ENCODE measurements at places on chromosomes 2 and 18.
A peak's percentile ranks its signal among the peaks of the same experiment; 100 is the strongest.

DNA sequence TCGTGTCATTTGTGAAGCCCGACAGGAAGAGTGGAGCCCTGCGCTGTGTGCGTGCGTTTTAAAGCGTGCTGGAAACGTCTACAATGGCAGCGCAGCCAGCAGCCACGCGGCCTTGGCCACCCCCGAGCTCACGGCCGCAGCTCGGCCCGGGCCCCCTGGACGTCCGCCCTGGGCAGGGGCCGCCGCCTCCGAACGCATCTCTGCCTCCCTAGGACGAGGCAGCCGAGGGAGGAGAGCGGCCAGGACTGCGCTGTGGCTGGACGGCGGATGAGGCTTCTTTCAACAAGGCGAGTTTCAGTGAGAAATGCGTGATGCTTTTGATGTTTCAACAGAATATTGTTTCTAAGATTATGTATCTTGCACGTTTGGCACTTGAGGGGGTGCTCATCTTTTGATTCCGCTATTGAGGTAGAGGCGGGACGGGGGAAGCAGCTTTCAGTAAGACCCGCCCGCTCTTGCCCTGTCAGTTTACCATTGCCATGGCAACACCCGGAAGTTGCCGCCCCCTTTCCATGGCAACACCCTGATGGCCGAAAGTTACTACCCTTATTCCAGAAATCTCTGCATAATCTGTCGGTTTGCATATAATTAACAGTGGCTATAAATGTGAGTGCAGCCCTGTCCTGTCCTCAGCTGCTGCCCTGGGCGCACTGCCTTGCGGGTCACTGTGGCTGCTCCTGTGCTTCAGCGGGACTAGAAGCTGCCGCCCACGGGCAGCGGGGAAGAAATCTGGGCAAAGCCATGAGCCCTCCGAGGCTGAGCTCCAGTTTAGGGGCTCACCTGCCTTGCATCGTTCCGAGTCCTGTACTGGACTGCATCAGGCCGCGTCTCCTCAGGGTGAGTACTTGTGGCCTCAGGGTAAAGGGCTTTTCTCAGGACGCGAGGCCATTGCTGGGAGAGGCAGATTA lies 38.6 kb downstream of the ADNP2 start:
- DNase-seq = peak; percentile 80

DNA sequence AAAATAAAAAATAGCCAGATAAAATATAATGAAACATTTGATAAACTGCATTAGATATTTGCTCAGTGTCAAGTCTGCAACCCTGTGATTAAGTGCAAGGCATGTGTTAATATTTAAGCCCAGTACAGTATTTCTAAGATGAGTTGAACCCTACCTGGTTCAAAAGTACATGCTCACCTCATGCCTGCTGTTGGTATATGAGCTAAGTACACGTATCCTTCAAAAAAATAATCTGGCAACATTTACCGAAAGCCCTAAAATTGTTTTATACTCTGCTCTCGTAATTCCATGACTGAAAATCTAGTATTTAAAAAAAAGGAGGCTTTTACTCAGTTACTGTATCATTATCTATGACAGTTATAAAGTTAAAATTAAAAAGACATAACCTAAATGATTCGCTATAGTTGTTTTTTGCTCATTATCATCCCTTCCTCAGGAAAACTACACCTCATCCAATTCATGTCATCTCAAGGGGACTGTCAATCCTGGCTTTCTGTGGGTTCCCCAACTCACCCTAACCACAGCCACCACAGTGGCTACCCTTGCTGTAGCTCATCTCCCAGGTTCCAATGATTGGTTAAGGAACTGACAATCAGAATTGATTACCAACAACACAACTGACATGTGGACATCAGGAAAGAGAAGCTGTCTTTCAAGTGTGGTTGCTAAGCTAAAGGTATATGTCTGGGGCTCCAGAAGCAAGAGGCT lies 10.6 kb downstream of the TLK1 start:
- no peak for DNase-seq

DNA sequence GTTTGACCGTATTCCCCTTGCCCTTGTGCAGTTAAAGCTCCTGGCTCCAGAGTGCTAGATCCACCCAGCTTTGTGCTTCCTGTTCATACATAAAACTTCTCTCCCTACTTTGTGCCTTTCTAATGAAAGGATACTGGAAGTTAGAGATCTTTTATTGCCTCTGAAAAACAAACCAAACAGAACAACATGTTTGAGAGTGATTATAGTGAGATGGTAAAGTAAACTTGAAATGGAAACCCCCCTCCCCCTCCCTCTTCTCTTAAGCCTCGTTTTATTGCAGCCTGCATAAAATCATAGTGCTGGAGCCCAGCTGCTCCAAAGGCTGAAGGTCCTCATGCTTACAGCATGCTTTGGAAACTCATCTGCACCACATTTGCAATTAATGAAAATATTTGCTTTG lies 125.1 kb downstream of the TANC1 start:
- DNase-seq = no peak

- DNase-seq = peak; percentile 64
These were observed 85.9 kb upstream of the KLF7 start for GRCh38 chr2:207251573-207252192.

GRCh38 chr2:119389615-119390306 lies 23.0 kb downstream of the DBI start:
- DNase-seq = peak; percentile 18

DNA sequence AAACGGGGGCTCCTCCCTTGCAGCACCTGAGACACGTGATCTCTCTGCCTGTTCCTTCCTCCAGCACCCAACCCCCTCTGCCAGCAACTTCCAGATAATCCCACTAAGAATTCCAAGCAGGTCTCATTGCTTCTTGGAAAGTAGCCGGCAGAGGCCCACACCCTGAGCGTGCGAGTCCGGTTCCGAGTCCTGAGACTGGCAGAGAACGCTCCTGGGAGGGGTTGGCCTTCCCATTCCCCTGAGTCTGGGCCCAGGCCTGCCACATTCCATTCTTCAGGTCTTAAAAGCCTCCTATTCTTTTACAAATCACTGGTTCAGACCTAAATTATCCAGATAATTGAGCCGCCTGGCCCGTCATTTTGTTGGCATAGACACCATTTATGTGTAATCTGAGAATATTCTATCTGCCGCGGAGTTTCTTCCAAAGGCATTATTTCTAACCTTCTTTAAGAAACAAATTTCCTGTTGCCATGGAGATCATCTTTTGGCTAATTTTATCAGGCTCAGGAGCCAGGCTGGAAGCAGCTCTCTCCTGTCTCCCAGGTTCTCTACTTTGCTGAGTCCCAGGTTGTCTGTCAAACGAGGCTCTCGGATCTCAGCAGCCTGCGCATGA lies 165.4 kb downstream of the MYCN start:
- no peak for DNase-seq

DNA sequence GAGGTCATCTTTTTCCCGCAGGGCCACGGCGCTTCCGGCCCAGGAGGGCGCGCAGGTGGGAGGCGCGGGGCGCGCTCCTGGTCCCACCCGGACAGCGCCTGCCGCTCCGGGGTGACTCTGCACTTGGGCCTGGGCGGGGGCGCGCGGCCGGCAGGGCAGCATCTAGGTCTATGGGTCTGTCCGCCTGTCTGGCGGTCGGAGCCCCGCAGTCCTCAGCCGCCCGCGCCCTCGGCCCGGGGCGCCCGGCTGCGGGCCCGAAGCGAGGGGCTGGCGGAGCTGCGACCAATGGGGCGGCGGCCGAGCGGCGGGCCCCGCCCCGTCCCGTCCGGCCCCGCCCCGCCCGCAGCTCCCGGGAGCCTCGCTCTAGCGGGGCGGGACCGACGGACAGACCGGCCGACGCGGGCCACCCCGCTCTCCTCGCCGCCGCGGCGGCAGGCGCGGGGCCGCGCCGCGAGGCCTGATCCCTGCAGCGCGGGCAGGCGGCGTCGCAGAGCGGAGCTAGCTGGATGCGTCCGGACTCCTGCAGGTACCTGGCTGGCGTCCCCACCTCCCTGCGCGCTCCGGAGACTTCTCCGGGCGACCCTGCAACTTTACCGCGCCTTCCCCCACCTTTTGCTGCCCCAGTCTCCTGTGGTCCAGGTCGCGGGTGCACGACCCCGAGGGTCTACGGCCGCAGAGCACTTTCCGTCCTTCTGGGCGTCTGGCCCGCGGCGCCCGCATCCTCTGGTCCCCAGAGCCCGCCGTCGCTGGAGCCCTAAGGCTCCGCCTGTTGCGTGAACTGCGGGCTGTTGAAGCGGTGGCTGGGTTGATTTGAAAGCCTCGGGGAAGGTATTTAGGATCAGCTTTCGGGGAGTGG lies at the start of gene KCNS3:
Gene KCNS3, plus strand, starts transcription at position 387 of the 856 bp plus-strand sequence. CDS start 52,342 bp downstream, outside the sequence.
- DNase-seq = peak; percentile 37

DNA sequence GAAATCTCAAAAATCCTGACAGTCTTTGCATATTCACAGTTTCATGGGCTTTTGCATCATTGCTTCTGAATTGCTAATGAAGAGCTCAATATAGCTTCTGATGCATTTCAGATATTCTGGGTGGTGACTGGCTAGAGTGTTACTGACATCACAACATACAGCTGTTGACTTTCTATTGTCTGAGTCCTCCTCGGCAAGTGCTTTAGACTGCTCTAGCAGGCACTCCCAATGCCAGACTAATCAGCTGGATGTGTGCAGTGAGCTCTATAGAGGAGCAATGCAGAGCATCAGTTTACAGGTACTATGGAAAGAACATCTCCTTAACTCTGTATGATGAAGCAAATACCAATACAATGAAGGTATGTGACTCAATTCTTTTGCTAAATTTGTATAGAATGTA lies 54.9 kb downstream of the R3HDM1 start:
- DNase-seq = no peak

DNA sequence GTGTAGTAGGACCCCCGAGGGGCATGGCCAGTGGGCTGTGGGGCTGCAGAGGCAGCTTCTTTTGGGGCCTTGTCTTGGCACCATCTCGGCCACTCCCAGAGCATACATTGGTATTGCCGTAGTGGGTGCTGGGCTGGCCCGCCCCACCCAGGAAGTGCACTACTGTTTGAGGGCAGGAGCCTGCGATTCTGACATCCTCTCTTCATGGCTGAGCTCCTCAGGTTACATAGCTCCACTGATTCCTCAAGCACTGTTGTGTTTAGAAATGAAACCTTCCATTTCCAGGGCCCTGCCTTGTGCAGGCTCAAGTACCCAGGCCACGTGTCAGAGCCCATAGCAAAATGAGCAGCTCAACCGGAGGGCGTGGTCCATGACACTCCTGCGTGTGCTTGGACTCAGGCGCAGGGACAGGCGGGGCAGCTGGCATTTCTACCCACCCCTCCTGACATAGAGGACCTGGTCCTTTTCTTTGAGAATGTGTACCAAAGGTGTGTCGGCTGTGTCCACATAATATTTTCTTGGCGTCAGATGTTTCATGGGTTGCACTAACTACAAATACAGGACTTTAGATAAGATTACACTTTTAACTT lies 67.9 kb downstream of the DGKD start:
- no peak for DNase-seq

- DNase-seq = no peak
These were observed 8.2 kb upstream of the CIB4 start for GRCh38 chr2:26649322-26649721.

GRCh38 chr18:7464245-7464966 lies 102.7 kb upstream of the PTPRM start:
- DNase-seq = no peak

DNA sequence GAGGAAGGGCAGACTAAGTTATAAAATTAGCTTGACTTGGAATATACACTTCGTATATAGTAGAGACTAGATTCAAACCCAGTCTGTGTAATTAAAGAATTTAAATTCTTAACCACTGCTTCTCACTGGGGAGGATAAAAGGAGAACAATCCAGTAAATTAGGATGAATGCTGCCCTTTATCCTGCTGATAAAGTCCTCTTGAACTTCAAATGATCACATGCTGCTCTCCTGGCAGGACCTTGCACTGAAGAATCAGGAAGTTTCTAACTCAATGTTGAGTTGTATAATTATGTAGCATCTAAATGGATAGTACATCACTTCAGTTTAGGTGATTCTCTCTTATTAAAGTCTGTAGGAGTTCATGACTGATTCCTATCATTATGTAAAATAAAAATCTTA lies 1179.7 kb downstream of the DSC3 start:
- no peak for DNase-seq

DNA sequence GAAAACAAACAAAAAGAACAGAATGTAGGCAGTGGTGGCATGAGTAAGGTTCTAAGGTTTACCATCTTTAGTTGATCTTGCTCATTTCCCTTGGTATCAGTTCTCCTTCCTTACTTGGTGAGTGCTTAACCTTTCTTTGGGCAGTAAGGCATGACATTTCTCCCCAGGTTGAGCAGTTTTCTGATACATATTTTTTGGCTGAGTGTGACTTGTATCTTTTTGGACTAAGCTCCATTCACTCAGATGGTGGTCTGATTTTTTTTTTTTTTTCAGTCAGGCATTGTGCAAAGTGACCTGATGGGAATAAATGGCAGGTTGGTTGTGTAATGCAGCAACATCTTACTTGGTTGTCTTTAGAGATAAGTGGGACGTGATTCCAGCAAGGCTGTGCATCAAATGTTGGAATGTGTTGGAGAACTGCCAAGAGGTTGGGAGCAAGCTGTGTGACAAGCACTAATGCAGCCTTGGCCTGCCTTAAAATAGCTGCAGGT lies 15.1 kb downstream of the SPTBN1 start:
- peak; percentile 93 for DNase-seq

DNA sequence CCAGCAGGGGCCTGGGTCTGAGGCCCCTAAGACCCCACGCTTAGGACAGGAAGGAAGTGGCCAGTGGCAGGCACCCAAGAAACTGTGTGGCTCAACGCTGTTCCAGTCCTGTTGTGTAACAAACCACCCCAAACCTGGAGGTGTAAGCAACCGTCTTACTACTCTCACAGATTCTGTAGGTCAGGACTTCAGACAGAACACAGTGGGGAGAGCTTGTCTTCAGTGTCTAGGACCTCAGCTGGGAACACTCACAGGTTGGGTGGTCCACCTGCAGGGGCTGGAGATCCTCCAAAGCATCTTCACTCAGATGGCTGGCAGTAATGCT lies 123.0 kb downstream of the KLHL29 start:
- DNase-seq = no peak

DNA sequence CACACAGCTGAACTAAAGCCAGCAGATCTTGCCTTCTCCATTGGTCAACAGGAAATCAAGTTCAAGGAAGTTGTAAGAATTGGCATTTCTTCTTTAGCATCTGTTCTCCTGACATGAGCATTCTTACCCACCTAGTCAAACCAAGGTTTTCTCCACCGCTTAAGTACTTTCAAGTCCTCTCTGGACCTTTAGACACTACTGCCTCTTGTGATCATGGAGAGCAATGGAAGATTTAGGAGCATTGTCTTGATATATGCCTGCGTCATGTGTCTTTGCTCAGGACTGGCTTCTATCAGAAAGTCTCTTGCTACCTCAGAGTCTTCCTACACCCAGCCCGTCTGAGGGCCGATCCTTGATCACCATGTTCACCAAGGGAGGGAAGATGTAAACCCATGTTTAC lies 262.2 kb downstream of the PHLPP1 start:
- no peak for DNase-seq

DNA sequence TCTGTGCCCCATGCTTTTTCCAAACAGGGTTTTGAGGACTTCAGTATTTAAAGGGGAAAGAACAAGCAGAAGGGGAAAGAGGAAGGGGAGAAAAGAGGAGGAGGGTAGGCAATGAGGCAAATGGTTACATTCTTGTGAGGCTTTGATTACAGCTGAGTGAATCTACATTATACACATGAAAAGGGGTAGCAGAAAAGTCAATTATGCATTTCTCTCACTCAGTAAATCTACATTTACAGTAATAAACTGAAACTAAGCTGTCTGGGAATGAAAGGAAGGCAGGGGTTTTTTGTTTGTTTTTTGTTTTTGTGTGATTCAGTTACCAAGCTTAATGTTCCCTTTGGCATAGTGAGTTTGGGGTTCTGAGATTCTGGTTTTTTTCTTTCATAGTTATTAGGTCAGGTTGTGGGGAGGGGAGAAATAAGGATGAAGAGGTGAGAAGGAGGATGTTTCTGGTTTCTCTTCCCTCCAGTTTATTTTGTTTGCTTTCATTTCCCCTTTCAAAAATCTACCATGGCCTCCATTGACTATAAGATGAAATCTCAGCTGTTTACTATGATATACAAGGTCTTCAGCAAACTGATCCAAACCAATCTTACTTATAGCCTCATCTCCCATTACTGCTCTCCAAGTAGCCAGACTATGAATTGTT lies 18.7 kb downstream of the C18orf63 start:
- DNase-seq = no peak

Measured in fibroblast of skin of back (primary cell).